ENCODE measurements at places on chromosomes 13 and 19. TPM values are rescaled to one million over a fixed set of nuclear protein-coding genes. Genes with fewer than 3 reads are reported as not detected.

DNA sequence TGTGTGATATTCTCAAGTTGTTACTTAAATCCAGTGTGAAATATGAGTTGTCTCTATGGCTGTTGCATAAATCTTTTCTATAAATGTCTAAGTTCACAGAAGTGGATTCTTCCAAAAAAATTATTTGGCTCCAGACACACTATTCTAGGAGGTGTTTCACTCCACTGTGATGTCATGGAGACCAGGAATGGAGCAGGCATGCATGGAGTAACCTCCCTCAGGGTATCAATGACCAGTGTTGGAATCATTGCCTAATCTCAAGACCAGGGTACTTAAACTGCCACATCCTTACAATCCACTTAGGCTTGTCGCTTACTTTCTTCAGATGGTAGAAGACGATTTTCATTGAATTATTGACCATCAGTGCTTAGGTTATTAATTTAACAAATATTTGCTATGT is 55.4 kb downstream of the LRRC63 start:
- H3K36me3 ChIP-seq = no peaks in the 10 kb centered on the region
- no peaks in the 10 kb centered on the region for H3K27me3 ChIP-seq
- DNase-seq = no peak
- no peaks in the 10 kb centered on the region for H3K4me1 ChIP-seq
- H3K4me3 ChIP-seq = no peak overlapping the region
- no peak overlapping the region for H3K27ac ChIP-seq

Gene DHDH
- polyA plus RNA-seq = 0.91 TPM

DNA sequence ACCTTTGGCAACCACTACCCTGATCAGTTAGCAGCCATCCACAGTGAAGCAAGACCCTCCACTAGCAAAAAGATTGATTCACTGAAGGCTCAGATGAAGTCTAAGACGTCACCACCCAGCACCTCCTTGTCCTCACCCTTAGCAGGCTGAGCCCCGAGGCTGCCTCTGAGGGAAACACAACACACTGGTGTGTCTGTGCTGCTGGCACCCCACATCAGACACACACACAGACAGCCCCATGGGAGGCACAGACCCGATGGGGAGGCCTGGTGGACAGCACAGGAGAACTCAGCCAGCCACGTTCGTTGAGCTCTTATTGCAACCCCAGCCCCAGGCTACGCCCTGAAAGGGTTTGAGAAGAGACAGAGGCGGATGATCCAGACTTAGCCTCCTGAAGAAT is 94.7 kb downstream of the ZDHHC20 start:
- DNase-seq = no peak
- no peak overlapping the region for H3K4me3 ChIP-seq
- H3K27me3 ChIP-seq = no peaks in the 10 kb centered on the region

DNA sequence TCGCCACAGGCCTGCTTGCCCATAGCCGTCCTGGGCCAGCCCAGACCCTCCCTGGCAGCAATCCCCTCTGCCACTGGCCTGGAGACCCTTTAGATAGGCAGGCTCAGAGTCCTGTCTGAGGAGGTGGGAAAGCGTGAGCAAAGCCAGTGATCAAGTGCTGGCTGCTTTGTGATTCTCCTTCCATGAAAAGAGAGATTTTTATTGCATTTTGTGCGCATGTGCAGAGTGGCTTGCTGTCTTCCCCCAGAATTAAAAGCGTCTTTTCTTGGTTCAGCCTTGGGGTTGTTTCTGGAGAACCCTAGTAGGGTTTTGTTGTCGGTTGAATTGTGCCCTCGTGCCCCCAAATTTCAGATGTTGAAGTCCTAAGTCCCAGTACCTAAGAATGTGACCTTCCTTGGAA is 44.9 kb upstream of the DCT start:
- H3K4me1 ChIP-seq = peaks cover 4% of the 10 kb centered on the region
- H3K4me3 ChIP-seq = no peak overlapping the region
- no peak overlapping the region for H3K27ac ChIP-seq

DNA sequence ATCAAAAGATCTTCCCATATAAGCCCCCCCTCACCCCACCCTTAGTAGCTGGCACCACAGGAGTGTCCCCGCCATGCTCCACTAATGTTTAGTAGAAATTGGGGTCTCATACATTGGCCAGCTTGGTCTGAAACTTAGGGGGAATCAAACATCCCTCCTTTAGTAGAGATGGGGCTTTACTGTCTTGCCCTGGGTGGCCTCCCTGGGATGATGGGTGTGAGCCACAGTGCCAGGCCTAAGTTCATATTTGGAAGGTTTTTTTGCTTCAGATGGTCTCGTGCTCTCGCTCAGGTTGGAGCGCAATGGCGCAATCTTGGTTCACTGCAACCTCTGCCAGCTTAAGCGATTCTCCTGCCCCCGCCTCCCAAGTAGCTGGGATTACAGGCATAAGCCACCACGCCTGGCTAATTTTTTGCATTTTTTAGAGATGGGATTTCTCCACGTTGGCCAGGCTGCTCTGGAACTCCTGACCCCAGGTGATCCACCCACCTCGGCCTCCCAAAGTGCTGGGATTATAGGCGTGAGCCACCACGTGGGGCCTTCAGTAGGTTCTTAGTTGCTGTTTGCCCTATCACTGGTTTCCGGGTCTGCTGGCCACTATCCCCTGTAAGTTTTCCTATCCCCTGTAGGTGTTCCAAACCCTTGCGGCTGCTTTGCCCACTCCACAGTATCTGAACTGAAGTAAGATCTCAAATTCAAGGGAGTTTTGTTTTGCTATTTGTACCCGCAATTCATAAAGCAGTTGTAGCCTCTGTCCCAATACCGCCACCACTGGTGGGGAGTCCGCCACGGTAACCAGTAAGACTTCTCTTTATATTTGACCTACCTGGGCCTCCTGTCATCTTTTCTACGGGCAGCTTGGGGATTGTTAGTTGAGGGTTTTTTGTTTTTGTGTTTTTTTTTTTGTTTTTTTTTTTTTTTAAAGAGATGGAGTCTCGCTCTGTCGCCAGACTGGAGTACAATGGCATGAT is 34.1 kb downstream of the NLRP12 start:
- no peak overlapping the region for H3K27ac ChIP-seq
- peaks cover 44% of the 10 kb centered on the region for H3K4me1 ChIP-seq
- DNase-seq = no peak
- H3K27me3 ChIP-seq = no peaks in the 10 kb centered on the region
- H3K4me3 ChIP-seq = no peak overlapping the region

GRCh38 chr19:41228486-41228885 is 9.5 kb downstream of the AXL start:
- no peaks in the 10 kb centered on the region for H3K36me3 ChIP-seq
- H3K27ac ChIP-seq = no peak overlapping the region
- peaks cover 51% of the 10 kb centered on the region for H3K4me1 ChIP-seq
- no peaks in the 10 kb centered on the region for H3K27me3 ChIP-seq
- H3K4me3 ChIP-seq = no peak overlapping the region

GRCh38 chr13:112984501-112984900 is 15.5 kb downstream of the MCF2L start:
- H3K4me1 ChIP-seq = peaks cover 50% of the 10 kb centered on the region
- peak overlapping the region; percentile 52 for H3K4me3 ChIP-seq
- H3K27ac ChIP-seq = peak overlapping the region; percentile 64
- DNase-seq = no peak

Gene NCR1
- not detected for polyA plus RNA-seq

- no peaks in the 10 kb centered on the region for H3K4me1 ChIP-seq
- H3K4me3 ChIP-seq = no peak overlapping the region
- no peak for DNase-seq
- H3K27me3 ChIP-seq = no peaks in the 10 kb centered on the region
- no peak overlapping the region for H3K27ac ChIP-seq
- no peaks in the 10 kb centered on the region for H3K36me3 ChIP-seq
Measured at GRCh38 chr13:36774931-36775330, 44.1 kb upstream of the RFXAP start.

DNA sequence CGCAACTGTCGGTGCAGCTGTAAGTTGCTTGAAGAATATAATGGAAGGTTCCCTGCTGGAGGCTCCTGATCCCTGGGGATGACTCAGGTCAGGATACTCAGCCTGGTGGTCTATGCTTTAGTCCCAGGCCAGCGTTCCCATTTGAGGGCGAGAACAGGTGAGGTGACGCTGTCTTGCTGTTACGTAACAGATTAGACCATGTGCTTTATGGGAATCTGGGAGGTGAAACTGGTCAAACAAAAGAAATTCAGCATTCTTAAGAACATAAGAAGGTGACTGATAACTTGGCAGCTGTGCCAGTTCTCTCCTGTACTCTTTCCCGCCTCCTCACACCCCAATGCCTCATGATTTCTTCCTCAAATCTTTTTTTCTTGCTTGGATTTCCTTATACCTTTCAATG is at the start of gene CXCL17:
Gene CXCL17, minus strand, starts transcription at position 114 of the 400 bp plus-strand sequence. CDS start 114 bp downstream, outside the sequence.
- H3K4me3 ChIP-seq = no peak within 1 kb of the TSS
- no peaks in the 10 kb centered on the region for H3K36me3 ChIP-seq
- no peak for DNase-seq
- H3K4me1 ChIP-seq = peaks cover 85% of the 10 kb centered on the region
- H3K27me3 ChIP-seq = no peaks in the 10 kb centered on the region

DNA sequence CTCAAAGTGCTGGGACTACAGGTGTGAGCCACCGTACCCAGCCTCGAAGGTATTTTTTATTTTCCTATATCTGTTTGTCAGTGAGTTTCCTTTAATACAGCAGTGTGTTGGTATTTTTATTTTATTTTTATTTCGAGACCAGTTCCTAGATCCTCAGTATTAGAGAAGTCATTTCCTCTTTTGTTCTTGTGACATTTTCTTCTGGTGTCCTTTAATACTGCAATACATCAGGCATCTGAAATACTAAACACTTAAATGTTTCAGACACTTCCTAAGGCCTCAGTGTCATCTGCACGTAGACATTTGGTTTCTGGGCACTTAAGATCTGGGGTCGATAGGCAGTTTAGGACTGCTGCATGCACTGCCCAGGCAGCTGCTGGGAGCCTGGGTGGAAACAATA is 22.5 kb downstream of the GATAD2A start:
- H3K36me3 ChIP-seq = no peaks in the 10 kb centered on the region
- H3K27me3 ChIP-seq = no peaks in the 10 kb centered on the region
- DNase-seq = no peak
- H3K27ac ChIP-seq = no peak overlapping the region
- H3K4me1 ChIP-seq = peaks cover 24% of the 10 kb centered on the region

GRCh38 chr19:40693150-40693788 is 2.8 kb upstream of the NUMBL start:
- H3K27ac ChIP-seq = no peak overlapping the region
- peaks cover 5% of the 10 kb centered on the region for H3K36me3 ChIP-seq
- no peaks in the 10 kb centered on the region for H3K27me3 ChIP-seq
- H3K4me1 ChIP-seq = no peaks in the 10 kb centered on the region

Gene CD177
- polyA plus RNA-seq = not detected

DNA sequence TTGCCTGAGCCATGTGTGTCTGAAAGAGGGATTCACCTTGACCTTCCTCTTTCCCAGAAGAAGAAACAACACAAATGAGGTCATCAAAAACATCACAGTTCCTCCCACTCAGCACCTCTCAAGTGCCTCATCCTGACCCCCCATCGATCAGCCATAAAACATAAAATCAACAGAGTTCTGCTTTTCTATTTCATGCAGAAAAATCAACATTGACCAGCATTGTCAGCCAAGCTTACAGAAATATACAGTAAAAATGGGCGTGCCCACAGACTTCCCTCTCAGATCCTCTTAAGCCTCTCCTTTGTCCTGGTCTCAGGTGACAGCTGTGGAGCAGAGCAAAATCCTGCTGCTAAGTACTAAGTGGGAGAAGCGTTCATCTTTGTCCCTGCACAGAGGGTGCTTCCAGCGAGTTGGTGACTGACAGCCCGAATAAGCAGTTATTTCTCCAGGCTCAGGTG is 213.3 kb downstream of the OLFM4 start:
- DNase-seq = no peak
- H3K36me3 ChIP-seq = no peaks in the 10 kb centered on the region
- no peak overlapping the region for H3K27ac ChIP-seq
- no peaks in the 10 kb centered on the region for H3K4me1 ChIP-seq

GRCh38 chr19:17554968-17555479 is 425 bp upstream of the COLGALT1 start:
- peaks cover 6% of the 10 kb centered on the region for H3K36me3 ChIP-seq
- H3K27ac ChIP-seq = no peak overlapping the region
- no peaks in the 10 kb centered on the region for H3K27me3 ChIP-seq
- H3K4me1 ChIP-seq = peaks cover 25% of the 10 kb centered on the region

DNA sequence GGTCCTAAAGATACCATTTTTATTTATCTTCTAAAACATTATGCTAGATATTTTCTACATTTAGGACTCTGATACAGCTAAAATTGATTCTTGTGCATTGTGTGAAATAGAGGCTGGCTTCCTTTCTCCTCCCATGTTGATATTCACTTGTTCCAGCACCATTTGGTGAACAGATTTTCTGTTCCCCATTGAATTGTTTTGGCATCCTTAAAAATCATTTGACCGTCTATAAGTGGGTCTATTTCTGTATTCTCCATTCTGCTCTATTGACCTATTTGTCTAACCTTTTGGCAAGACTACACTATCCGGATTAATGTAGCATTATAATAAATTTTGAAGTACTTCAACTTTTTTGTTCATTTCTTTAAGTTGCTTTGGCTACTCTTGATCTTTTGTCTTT is 2689.2 kb downstream of the PCDH9 start:
- no peaks in the 10 kb centered on the region for H3K36me3 ChIP-seq
- H3K27me3 ChIP-seq = no peaks in the 10 kb centered on the region
- no peak for DNase-seq
- H3K27ac ChIP-seq = no peak overlapping the region

Gene GGACT
- 1.7 TPM for polyA plus RNA-seq

GRCh38 chr19:17385878-17386611 is 8.0 kb downstream of the CCDC194 start:
- DNase-seq = peak; percentile 41
- H3K4me1 ChIP-seq = peaks cover 13% of the 10 kb centered on the region
- no peaks in the 10 kb centered on the region for H3K36me3 ChIP-seq
- H3K27me3 ChIP-seq = peaks cover 1% of the 10 kb centered on the region
- H3K4me3 ChIP-seq = no peak overlapping the region

DNA sequence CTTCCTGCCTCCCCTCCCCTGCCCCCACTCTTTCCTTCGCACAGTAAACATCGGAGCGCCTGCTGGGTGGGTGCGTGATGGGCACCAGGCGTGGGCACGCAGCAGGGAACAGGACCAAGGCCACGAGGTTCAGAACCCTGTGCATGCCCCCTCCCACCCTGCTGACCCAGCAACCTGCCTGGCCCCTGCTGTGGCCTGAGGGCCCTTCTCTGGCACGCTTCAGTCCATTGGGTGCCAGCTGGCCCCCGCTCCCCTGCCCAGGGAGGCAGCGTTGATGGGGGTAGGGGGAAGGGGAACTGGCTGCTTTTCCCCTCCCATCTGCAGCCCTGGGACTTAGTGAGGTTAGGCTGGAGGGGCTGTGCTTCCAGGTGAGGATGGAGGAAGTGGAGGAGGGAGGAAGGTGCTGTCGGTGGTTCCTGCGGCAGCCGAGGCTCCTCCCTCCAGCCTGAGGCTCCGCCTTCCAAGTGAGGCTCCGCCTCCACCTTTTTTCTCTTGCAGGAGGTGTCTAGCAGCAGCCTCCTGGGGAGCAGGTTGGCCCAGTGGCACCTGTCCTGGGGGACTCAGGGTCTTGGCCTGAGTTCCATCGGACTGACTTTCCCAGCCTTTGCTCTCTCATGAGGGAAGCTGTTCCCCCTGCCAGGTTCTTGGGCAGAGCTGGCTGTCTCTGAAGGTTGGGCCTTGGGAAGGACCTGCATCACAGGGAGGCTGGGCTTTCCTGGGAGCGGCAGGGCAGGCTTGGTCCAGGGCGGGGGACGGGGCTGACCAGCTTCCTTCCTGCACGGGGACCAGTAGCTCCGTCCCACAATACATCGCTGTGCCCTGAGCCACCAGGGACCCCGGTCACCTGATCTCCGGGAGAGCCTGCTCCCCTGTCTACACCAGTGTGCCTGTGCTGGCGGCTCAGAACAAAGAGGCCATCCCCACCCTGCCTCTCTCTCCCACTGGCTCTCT is 7.3 kb downstream of the PIAS4 start:
- peaks cover 31% of the 10 kb centered on the region for H3K36me3 ChIP-seq
- H3K4me3 ChIP-seq = no peak overlapping the region
- DNase-seq = no peak
- no peaks in the 10 kb centered on the region for H3K27me3 ChIP-seq
- H3K27ac ChIP-seq = no peak overlapping the region

All from HepG2 (cell line).